ENCODE measurements at places on chromosomes 5 and 9.

GRCh38 chr5:89901983-89902382 lies 507.6 kb downstream of the CETN3 start:
- DNase-seq, result no peak

- no peak for DNase-seq
These were observed 91.1 kb downstream of the PRDM6 start for GRCh38 chr5:123180178-123180577.

DNA sequence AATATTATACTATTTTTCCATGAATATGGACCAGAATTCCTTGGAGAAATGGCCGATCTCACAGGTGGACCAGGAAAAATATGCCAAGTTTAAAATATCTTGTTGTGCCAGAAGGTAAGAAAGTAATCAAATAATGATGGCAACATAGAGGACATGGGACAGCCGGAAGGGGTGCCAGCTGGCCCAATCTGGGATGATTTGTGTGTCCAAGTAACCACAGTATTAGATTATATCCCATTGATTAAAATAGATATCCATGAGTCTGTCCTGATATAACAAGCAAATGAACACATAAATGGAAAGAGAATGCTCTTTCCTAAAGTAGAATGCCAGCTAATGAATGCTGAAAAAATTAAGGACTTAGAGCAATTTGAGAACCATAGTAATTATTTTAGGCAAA lies 39.6 kb upstream of the ANKRD55 start:
- no peak for DNase-seq

DNA sequence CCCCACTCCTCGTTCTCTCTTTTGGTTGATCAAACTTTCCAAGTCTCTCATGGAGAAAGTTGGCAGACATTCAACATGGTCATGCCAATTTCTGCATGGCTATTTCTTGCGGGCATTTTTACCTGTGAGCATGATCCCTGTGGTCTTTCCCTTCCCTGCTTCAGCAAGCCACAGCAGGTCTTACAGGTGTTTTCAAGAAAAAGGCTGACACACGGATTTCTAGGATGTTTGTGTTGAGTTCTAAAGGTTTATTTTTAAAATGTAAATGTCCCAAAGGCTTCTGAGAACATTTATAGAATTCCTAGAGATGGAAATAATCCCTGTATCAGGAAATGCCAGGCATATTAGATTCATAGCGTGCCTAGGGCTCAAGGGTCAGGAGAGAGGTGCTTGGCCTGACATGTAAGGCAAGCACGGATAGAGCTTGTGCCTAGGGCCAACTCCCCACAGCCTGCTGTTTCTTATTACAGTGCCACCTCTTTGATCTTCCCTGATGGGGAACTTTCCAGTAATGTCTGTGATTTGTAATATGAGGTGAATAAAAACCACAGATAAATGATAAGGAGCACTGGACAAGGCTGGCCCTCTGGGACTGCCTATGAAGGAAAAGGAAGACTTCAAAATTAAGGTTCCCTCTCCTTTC lies 79.8 kb downstream of the MUSK start:
- DNase-seq, result no peak

DNA sequence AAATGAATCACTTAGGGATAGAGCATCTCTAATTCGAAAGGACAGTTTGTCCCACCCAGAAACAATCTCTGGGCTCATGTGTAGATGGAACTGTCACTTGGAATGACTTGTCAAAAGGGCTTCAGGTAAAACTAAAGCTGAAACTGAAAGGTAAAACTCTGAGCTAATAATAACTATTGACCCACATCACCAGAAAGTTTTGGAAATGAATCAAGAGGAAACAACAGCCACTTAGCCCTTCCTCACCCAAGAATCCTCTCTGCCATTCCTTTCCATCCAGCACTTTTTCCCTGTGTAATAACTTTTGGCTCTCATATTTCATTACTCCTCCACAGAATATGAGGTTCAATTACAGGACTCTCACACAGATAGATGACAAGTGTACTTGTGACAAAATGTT lies 14.0 kb upstream of the GLRX start:
- DNase-seq, result no peak

- no peak for DNase-seq
These were observed 36.1 kb upstream of the SPDL1 start for GRCh38 chr5:169547508-169547907.

DNA sequence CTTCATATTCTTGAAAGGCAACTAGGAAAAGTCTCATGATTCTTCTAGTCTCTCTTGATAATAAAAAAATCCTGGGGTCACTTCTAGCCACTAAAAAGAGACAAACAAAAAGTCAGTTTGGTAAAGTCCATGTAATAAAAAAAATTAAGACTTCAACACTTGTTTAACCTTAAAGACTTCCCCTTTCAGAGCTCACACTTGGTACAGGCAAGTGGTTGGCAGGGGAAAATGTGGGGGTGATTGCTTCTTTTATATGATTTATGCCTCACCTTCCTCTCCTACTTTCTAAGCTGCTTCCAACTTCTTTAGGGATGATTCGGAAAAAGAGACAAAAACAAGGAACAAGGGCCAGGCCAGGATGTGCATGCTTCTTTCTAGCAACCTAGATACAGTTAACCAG lies 5.1 kb upstream of the ERCC6L2 start:
- no peak for DNase-seq

All from stimulated activated CD8-positive, alpha-beta memory T cell treated with anti-CD3 and anti-CD28 coated beads, Interleukin-12 subunit alpha, Interleukin-12 subunit beta, amount 100 ng/mL, for 4 hours (primary cell).